ENCODE measurements at places on chromosomes 1 and 21.

DNA sequence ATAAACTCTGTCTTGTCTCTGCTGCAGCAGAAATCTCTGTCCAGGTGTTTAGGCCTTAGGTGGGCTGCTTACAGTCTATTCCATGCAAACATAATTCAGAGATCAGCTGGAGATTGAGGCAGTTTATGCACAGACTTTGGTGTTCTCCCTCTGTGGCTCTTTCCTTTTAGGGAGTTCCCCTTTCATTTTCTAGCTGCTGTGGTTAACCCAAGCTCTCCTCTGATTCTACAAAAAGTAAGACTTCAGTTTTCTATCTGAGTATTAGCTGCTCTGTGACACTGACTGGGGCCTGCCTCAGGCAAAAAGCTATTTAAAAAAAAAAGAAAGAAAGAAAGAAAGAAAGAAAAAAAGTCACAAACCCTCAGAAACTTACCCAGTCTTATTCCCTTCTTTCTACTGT, 211.1 kb downstream of the CAMTA1 start:
- DNase-seq = no peak

GRCh38 chr1:171188388-171189266, 3.5 kb downstream of the FMO2 start:
- peak; percentile 21 for DNase-seq

GRCh38 chr1:202237052-202237451, 43.5 kb downstream of the LGR6 start:
- DNase-seq = no peak

DNA sequence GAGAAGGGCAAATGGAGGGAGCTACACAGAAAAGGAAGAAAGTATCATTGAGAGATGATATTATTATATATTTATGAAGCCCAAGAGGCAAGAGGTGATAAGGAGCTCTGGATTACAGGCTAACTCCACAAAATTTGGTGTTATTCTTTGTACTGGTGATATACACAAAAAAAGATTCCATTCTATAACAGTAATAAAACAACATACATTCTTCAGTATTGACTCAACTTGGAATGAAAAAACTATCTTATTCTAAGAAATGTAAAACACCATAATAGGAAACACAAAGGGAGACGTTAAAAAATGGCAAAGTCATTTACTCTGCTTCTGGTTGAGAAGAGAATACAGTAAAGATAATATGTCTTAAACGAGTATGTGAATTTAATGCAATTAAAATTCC, 99.4 kb downstream of the TEX35 start:
- DNase-seq = no peak

DNA sequence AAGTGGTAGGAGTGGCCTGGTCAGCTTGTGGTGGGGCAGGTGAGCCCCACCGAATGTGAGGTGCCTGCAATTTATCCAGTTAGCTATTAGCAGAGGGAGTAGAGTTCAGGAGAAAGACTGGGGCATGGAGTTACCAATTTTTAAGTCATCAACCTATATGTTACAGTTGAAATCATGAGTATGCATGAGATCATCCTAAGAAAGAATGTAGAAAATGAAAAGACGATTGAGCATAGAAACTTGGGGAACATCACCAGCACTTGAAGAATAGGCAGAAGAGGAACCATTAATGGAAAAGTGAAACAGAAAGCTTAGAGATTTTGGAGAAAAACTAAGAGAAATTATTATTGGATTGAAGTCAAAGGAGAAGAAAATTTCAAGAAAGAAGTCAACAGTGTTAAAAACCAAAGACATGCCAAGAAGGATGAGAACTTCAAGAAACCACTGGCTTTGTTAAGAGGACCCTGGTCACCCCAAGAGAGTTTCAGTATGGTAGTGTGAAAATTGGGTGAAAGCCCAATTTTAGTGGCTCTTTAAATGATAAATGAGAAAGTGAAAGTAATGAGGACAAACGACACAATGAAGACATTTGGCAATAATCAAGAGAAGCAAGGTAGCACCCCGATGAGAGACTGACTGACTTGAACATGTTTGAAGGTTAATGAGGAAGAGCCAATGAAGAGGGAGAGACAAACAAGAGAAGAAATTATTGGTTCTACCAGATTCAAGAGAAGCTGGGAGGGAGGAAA, 36.7 kb downstream of the DNASE2B start:
- no peak for DNase-seq

DNA sequence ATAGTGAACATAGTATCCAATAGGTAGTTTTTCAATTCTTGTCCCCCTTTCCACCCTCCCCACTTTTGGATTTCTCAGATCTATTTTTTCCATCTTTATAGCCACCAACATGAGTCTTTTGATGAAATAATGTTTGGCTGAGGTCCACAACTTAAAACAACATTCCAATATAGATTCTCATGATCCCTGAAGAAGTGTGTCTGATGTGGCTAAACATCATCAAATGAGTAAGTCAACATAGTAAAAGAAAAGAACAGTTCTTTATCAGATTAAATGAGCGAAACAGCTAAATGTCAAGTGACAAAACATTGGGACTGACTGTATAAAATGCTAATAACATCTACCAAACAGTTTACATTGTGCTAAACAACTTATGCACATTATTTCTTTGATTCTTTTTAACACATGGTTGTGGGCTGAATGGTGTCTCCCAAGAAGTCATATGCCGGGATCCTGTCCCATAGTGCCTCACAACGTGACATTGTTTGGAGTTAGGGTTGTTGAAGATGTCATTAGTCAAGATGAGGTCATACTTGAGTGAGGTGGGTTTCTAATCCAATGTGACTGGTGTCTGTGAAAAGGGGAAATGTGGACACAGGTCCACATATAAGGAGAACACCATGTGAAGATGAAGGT, 453.6 kb downstream of the LTN1 start:
- DNase-seq = no peak

GRCh38 chr1:48448932-48449331, 23.1 kb downstream of the SPATA6 start:
- DNase-seq = no peak

GRCh38 chr21:44002511-44002910, 9.6 kb upstream of the TRAPPC10 start:
- DNase-seq = no peak

GRCh38 chr1:3475839-3476573, 21.5 kb downstream of the ARHGEF16 start:
- DNase-seq = no peak

DNA sequence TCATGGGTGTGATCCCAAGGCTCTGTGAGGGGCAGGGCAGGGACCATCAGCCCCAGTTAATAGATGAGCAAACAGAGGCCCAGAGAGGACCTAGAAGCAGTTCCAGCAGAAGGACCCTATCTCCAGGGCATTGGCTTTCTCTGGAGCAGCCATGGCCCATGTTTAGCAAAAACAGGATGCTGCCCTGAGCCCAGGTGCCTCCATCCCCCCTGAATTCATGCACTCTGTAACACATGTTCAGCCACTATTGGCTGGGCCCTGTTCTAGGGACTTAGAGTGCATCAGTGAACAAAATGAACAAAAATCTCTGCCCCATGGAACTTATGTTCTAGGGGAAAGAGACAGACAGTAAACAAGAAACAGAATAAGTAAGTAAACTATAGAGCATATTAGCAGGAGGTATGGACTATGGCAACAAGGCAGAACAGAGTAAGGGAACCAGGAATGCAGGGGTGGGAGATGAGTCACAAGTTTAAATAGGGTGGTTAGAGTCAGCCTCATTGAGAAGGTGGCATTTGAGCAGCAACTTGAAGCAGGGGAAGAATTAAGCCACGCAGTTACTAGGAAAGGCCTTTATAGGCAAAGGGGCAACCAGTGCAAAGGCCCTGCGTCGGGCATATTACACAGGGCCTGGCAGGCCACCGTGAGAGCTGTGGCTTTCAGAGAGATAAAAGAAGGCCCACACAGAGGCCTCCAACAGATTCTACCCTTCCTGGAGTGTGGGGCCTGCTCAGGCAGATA, 185.9 kb upstream of the EDN2 start:
- no peak for DNase-seq

DNA sequence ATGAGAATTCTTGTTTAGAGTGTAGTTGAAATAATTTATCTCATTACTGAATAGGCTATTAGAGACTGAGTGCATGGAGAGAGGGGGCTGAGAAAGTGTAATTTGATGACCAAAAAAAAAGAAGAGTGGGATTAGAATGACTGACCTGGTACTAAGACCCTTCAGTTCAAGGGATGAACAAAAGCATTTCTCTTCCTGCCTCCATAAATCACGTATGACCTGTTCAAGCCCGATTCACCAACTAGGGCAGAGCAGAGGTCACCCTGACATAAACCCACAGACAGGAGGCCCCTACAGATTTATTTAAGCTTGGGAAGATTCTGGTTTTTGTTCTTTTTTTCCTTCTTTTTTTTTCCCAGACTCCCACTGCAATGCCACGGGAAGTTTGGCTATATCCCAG, 123.7 kb upstream of the COP1 start:
- no peak for DNase-seq

DNA sequence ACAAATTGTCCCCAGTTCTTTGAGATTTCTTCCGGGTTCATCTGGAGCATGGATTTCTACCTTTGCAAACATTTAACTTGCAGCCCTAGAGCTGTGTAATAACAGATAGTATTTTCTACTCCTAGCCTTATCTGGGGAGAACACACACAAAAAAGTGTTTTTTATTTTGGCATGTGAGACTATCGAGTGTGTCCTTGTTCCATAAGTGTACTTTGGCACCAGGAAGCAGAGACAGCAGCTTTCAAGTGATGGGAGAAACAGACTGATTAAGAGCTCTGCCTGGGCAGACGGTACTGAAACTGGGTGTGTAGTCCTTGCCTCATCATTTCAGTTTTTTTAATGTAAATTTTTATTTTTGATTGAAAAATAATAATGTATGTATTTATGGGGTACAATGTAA, 297.4 kb downstream of the ST6GALNAC3 start:
- DNase-seq = no peak

GRCh38 chr1:183845681-183846080, 40.8 kb downstream of the RGL1 start:
- no peak for DNase-seq

DNA sequence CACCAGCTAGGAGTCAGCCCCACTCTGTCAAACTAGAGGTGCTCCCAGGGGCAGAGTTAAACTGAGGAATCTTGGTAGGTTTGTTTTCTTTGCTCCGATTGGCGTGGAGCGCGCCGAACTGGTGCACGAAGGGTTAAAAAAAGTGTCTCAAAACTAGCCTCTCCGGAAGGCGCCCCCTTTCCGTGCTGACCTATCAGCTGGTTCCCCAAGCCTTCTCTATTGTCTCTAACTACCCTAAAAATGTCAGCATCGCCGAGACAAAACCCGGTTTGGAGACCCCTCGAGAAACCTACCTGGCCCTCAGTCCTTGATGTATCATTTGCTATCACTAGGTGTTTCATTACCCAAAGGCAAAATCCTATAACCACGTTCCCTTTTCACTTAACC, 2.2 kb downstream of the TGFB2 start:
- DNase-seq = peak; percentile 17

GRCh38 chr1:226457307-226457712, 49.4 kb upstream of the PARP1 start:
- DNase-seq = no peak

Data from naive B cell (primary cell).